GM04503 (cell line): ENCODE measurements at places on chromosomes 13 and 19.
A peak's percentile ranks its signal among the peaks of the same experiment; 100 is the strongest.

DNA sequence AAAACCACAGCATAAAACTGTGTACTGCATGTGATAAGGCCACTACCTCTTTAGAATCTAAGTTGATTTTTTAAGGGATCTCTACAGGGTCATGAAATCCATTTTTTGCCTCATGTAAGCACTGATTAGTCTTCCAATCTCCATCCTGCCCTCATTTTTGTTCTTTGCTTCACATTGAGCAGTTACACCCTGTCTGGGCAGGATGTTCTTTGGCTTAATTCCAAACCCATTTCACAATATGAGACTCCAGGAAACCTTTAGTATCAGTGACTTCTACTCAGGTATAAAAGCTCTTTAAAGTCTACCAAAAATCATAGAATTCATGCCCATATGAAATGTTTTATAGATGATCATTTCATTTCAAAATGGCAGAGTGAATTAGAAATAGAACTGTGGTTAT lies 592.6 kb downstream of the TBC1D4 start:
- no peak for DNase-seq

DNA sequence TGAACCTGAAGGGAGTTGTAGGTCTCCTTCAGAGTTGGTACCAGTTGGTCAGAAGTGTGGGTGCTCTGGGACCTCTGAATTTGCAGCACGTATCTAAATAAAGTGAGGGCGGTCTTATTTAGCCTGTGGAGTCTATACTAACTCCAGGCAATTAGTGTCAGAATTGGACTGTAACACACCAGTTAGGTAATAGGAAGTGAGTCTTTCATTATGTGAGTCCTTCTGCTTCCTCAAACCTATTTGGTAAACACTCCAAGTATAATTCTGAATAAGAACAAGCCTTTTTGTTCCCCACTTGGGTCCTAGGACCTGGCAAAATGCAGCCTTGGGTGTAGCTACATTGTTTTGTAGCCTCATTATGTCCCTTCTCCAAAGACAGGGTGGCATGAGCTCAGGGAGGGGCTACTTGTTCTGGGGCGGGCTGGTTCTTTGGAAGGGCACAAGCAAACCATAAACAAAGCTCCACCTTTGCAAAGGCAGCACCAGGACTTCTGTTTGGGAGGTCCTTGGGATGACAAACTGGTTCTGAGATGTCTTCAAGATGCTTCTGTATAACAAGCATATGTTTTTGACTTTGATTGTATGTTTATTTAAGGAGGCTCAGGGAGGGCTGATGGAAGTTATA lies 418.0 kb downstream of the ZNF536 start:
- DNase-seq: no peak

GRCh38 chr13:38376546-38376945 lies 26.9 kb downstream of the UFM1 start:
- no peak for DNase-seq

DNA sequence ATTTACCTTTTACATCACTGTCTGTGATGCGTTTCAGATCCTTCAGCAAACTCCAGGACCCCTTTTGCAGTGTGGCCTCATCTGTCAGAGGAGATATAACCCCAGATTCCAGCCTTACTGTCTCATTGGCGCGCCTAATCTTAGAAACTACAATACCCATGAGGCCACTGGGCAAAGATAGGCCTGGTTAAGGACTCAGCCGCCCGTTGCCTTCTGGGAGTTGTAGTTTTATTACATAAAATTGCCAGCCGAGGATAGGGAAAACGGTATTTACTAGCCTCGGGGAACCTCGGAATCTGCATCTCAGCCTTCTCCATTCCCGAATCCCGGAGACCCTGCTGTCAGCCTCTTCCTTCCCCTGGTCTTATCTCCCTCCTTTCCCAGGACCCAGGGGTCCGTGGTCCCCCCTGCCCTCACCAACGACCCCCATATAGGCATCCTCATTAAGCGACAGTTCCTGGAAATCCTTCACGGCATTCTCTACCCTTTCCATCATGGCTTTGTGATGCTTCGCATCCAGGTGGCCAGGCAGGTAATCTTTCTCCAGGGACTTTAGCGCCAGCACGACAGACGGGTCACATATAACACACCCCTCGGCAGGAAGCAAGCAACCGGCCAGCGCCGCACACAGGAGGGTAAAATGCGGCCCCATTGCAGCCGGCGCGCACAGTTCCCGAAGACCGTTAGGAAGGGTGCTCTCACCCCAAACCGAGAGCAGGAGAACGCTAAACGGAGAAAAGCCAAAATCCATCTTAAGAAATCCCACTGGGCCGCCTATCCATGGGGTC lies 1.3 kb downstream of the IZUMO1 start:
- no peak for DNase-seq

GRCh38 chr19:17931532-17932191 lies 1.2 kb upstream of the CCDC124 start:
- DNase-seq: no peak

GRCh38 chr13:95676762-95677563 lies at the start of gene DNAJC3:
TSS of gene DNAJC3 (plus strand) at chr13:95677139. CDS start at chr13:95677256, 117 bp downstream.
- DNase-seq: peak; percentile 83

DNA sequence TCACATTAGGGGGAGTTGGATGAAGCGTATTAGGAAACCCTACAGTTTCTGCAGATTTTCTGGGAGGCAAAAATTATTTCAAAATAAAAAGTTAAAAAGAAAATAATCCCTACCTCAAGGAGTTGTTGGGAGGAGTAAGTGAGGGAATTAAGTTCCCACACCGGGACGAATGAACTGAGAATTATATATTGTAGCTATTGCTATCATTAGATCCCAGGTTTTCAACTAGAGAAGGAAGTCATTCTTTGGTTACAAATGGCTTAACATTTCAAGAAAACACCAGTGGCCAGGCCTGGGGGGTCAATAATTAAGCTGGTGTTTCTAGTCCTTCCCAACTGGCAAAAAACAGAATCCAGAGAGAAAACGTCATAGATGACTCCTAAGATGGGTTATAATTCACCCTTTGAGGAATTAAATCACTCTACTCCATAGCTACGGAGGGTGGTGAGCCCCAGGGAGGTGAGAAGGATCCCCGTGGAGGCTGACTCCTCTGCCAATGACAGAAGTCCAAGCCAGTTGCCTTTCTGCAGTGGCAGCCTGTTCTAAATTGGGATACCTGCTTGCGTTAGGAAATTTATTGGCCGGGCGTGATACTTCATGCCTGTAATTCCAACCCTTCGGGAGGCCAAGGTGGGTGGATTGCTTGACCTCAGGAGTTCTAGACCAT lies 1.2 kb upstream of the MYDGF start:
- DNase-seq: no peak

- no peak for DNase-seq
These were observed 20.4 kb upstream of the ERCC5 start for GRCh38 chr13:102825400-102825799.

- no peak for DNase-seq
These were observed 209.5 kb downstream of the ABCC4 start for GRCh38 chr13:95091755-95092154.

- DNase-seq: no peak
These were observed 924 bp downstream of the RGCC start for GRCh38 chr13:41458187-41458760.

- DNase-seq: no peak
These were observed 19.7 kb upstream of the SYCN start for GRCh38 chr19:39223703-39224279.

GRCh38 chr19:35011737-35012682 lies 11.9 kb downstream of the GRAMD1A start:
- no peak for DNase-seq

- DNase-seq: no peak
These were observed 1.3 kb upstream of the KLK8 start for GRCh38 chr19:51002542-51003311.

GRCh38 chr13:94408314-94409036 lies 71.0 kb downstream of the DCT start:
- no peak for DNase-seq

DNA sequence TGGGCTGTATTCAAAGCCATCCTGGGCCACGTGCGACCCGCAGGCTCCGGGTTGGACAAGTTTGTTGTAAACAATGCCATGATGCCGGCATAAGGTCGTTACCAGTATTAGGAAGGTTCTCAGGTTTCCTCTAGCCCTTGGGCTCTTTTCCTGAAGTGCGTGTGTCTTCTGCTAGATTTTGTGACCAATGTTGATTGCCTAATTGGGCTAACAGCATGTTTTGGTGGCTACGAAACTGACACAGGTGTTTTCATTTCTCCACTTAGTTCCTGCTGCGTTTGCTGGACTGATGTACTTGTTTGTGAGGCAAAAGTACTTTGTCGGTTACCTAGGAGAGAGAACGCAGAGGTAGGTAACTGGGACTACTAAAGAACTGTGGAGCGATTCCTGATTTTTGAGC lies 20.3 kb downstream of the ALOX5AP start:
- DNase-seq: no peak

- no peak for DNase-seq
These were observed 100.3 kb downstream of the ARHGEF7 start for GRCh38 chr13:111215081-111216047.

- no peak for DNase-seq
These were observed 14.8 kb downstream of the ACSBG2 start for GRCh38 chr19:6150289-6150688.

GRCh38 chr13:24631922-24632321 lies 48.3 kb upstream of the ATP12A start:
- DNase-seq: no peak

- DNase-seq: no peak
These were observed 14.4 kb downstream of the PAK4 start for GRCh38 chr19:39139971-39140453.
